Caco-2 (cell line): ENCODE measurements at places on chromosomes 11 and 22.

DNA sequence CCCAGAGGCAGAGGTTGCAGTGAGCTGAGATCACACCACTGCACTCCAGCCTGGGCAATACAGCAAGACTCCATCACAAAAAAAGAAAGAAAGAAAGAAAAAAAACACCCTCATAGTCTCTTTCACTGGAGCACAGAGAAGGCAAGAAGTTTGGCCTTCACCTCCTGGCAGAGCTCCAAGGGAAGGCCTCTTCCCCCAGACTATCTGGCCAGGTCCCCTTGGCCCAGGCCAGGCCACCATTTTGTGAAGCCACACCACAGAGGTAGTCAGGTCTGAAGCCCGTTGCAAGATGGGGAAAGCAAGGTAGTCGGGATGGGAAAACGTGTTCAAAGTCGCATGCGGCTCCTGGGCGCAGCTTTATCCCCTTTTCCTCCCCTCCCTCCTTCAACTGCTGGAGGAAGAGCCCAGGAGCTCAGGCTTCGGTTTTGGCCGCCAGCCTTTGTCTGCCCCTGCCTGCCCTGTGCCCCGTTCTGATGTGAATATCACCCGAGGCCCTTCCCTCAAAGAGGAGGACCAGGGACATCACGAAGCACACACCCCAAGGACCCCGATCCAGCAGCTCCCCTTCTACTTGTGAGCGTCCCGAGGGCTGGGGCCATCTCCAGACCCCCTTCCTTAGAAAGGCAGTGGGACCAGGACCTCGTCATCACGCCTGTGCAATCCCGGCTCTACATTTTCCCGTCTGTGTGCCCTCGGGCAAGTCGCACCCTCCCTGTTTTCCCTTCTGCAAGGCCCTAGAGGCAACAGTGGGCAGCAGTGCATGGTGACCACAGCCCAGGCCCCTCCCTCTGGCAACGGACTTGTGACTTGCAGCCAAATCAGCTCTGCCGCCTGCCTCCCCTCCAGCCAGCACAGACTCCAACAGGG, 17.7 kb downstream of the CABP7 start:
- DNase-seq = no peak

GRCh38 chr11:78961247-78961646, 386.6 kb upstream of the NARS2 start:
- peak; percentile 69 for DNase-seq

- DNase-seq = no peak
Observed at GRCh38 chr11:26721948-26722475, at the start of gene SLC5A12. Gene SLC5A12, minus strand, starts transcription at chr11:26722060. Its CDS starts 346 bp downstream, at chr11:26721714.

GRCh38 chr11:129720156-129720555, 95.5 kb upstream of the TMEM45B start:
- no peak for DNase-seq

DNA sequence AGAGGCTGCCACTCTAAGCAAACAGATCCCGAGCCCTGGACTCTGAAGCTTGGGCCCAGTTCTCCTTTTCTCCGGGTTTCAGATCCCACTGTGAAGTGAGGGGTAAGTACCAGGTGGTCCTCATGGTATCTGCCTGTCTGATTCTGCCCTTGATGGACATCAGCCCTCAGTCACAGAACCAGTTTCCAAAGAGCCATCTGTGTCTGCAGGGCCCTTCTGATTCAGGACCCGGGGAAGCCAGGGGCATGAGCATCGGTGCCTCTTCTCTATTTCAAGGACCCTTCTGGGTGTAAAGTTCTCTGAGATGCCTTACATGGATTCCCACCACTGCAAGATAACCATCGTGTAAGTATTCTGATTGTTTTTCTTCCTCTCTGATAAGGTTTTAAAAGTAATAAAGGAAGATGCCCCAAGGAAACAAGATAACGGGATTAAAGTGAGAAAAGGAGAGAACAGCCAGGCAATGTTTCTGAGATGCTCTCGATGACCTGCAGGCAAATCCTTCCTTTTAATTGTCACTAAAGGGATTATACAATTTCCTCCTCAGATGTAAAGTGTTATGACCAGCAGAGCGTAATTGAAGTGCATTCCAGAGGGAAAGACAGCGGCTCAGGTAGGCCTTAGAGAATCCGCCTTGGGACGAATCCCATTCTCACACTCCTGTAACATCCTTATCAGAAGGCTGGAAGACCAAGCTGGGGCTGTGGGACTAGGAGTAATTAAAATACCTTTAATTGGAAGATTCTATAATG, 924.3 kb downstream of the TBC1D22A start:
- DNase-seq = no peak

- DNase-seq = peak; percentile 57
Observed at GRCh38 chr22:31488988-31489617, 539 bp downstream of the EIF4ENIF1 start.
